ENCODE measurements at places on chromosomes 11 and 22.

DNA sequence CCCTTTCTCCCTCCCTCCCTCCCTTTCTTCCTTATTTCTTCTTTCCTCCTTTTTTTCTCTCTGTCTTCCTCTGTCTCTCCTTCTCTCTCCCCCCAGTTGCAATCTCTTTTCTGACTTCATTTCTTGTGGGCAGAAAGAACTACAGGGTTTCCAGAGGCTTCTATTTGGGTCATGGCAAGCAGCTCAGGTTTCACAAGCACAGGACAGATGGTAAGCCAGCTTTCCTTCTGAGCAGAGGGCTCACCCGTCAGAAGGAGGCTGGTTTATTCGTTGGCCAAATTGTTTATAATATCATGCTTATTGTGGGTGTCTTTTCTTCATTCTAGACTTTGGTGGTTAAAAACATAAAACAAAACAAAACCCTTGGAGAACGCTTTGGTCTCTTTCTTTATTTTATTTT, 58.9 kb upstream of the CLMP start:
- DNase-seq, result no peak

DNA sequence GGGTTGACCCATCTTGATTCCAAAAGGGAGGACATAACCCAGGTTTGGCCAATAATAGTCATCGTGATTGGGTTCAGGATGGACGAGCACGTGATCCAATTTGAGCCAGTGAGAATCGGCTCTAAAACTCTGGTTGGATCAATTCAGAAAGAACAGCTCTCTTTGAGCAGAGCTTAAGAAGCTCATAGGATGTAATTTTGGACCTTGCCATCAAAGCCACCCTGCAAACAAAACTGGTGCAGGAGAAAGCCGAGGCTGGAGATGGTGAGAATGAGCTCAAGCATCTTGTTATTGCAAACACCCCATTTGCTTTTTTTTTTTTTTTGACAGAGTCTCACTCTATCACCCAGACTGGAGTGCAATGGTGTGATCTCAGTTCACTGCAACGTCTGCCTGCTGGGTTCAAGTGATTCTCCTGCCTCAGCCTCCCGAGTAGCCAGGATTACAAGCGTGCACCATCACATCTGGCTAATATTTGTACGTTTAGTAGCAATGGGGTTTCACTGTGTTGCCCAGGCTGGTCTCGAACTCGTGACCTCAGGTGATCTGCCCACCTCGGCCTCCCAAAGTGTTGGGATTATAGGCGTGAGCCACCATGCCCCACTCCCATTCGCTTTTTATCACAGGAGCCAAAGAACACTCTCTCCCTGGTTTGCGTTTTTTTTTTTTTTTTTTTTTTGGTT, 13.8 kb upstream of the MIAT start:
- no peak for DNase-seq

GRCh38 chr11:46553814-46554212, 40.0 kb downstream of the AMBRA1 start:
- DNase-seq, result no peak

- no peak for DNase-seq
Measured at GRCh38 chr11:41245184-41245583, 214.3 kb downstream of the LRRC4C start.

DNA sequence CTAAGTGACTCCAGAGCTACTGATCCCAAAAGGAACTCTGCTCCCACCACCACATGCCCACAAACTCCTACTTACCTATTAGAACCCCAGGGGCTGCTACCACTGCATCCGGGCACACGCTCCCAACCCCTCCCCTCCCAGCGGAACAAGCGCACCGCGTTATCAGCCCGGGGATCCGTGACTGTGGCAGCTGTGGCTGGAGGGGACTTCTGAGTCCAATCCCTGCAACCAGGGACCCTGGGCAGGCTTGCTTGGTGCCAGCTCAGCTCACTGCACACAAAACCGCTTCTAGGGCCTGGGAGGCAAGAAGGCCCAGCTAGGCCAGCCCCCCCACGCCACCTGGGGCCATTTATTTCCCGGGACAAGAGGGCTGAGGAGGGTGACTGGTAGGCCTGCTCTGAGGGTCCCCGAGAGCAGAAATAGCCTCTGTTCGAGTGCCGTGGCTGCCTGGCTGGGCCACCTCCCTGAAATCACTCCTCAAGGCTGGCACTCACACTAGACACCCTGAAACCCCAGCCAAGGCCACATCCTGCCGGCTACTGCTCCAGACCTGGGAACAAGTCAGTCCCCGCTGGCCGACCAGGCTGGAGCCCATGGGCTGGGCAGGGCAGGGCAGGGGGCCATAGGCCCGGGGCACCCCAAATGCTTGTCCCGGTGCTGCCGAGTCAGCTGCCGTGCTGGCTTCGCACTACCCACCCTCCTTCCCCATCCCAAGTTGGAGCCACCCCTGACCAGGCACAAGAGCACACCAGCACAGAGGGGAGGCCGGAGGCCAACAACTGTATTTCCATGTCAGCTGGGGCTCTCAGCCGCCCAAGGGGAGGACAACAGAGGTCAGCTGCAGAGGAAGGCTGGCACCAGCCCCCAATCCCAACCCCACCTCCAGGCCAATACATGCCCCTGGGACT, 1.9 kb upstream of the IFITM10 start:
- no peak for DNase-seq

DNA sequence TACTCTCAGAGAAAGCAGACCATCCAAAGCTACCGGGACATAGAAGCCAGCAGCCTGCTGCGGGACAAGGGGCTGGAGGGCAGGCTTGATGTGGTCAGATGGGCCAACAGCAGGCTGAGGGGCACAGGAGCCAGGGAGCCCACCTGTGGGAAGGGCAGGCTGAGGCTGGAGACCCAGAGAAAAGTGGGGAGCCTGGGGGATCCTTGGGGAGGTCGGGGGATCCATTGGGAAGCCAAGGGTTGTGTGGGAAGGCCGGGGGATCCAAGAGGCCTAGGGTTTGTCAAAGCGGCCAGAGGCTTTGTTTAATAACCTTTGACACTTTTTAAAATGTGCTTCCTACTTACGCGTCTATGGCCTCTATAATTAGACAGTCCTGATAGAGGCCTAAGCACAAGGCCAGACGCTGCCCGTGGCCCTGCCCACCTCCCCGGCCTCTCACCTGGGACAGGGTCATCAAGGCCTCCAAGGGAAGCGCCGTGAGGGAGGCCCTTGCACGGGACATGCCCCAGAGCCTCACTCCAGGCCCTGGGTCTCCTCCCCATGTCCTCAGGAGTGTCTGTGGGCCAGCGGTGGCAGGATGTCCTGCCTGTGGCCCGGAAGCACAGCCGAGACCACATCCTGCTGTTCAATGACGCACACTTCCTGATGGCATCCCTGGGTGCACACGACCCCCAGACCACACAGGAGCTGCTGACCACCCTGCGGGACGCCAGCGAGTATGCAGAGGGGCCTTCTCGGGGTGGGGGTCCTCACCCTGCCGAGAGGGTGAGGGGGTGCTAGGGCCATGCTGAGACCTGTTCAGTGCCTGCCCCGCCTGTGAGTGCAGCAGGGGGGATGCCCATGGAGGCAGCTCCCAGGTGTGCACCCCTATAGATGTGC, 8.6 kb upstream of the GTSE1 start:
- no peak for DNase-seq

DNA sequence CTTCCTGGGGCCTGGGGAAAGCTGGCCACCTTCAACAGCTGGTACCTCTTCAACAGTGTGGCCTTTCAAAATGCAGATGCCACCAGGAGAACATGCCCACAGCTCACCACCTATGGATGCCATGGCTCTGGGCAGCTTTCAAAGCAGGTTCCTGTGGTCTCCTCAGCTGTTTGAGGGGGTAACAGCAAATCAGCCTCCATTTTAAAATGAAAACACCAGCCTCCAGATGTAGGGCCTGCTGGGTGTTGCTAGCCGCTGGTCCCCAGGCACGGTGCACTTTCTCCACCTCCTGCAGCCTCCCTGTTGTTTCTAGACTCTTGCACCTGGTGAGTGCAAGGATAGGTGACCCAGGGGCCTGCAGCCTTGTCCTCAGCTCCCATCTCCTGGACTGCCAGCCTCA, 10.0 kb downstream of the CDPF1 start:
- DNase-seq, result no peak

DNA sequence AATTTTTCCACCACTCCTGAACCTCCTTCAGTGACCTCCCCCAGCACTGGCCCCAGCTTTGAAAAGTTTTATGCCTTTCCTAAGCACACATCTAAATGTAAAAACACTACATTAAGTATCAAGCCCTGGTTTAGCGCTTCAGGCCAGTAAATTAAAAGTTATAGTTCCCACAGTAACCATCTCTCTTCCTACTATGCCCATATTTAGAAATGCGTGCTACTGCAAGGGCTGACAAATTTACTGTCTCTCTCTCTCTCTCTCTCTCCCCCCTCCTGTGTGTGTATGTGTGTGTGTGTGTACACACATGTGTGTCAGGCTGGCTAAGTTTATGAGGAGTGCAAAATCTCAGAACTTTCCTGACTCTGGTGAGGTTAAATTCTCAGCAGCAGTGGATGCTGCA, 231.4 kb downstream of the LARGE1 start:
- DNase-seq, result no peak

- no peak for DNase-seq
Measured at GRCh38 chr11:72301486-72301885, 57.5 kb upstream of the PHOX2A start.

DNA sequence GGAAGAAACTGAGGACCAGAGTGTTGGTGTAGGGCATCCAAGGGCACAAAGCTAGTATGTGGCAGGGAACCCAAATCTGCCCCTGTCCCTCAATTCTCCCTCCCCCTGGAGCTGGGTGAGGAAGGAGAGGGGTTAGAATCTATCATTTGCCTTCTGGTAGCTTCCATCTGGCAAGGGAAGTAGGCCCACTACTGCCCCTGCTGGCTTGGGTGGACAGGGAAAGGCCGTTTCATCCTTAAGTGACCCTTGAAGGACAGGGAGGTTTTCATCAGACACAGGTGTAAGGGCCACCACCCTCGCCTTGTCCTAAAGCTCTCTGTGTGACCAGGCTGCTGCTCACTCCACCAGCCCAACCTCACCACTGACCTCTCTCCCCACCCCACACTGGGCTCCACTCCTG, 22.1 kb downstream of the NECTIN1 start:
- no peak for DNase-seq

GRCh38 chr22:30984317-30984716, 15.3 kb downstream of the TUG1 start:
- no peak for DNase-seq

GRCh38 chr22:48313175-48313830, 1514.4 kb downstream of the BRD1 start:
- DNase-seq, result no peak

- DNase-seq, result no peak
Measured at GRCh38 chr11:131746201-131746600, 375.8 kb downstream of the NTM start.

GRCh38 chr22:50314455-50315288, 7.2 kb upstream of the PLXNB2 start:
- DNase-seq, result no peak

DNA sequence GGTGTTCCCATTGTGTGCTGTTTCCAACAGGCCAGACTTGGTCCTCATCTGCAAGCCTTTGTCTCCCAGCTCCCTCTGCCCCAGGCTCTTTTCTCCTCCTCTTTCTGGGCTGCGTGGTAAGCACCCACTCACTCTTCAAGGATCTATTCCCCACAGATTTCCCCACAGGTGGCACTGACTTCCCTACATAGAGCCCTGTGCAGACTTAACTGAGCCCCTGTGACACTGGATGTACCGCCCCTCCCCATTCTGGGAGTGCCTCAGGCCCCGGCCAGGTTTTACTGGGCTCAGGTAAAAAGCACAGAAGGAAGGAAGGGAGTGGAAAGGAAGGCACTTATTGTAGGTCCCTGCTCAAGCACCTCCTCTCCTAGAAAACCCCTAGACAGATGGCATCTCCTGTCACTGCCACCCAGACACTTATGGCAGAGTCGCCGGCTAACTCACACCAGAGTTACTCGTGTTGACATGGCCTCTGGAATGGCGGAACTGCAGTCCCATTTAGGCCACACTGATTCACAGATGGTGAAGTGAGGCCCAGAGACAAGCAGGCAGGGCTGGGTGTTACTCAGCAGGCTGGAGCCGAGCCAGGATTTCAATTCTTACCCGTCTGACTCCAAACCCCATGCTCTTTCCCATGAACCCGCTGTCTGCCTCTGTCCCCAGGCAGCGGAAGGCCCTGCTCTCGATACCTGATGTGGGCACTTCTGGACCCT, 47.2 kb downstream of the LRRC32 start:
- DNase-seq, result peak; percentile 24

DNA sequence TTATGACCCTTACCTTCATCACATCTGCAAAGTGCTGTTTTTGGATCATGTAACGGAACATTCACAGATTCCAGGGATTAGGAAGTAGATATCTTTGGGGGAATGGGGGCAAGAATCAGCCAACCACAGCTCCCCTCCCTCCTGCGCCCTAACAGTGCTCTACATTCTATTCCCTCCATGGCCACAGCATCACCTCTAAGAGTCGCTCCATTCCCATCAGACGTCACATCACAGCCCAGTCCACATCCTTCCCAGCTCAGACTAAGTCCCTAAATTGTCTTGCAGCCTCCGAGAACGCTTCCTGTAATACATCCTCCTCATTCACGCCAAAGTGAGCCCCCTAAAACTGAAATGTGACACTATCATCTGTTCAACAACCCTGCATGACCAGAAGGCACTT, 5.9 kb downstream of the SCGB1D1 start:
- DNase-seq, result no peak

GRCh38 chr11:3807909-3808860, at the start of gene PGAP2:
PGAP2 (plus strand) TSS chr11:3808560; CDS start chr11:3811260, 2,700 bp downstream.
- peak; percentile 71 for DNase-seq

- no peak for DNase-seq
Measured at GRCh38 chr22:17779286-17780115, 5.2 kb upstream of the BID start.

Data from liver (tissue), 10 donors.